ENCODE measurements at places on chromosomes 1 and 21.
A peak's percentile ranks its signal among the peaks of the same experiment; 100 is the strongest.

DNA sequence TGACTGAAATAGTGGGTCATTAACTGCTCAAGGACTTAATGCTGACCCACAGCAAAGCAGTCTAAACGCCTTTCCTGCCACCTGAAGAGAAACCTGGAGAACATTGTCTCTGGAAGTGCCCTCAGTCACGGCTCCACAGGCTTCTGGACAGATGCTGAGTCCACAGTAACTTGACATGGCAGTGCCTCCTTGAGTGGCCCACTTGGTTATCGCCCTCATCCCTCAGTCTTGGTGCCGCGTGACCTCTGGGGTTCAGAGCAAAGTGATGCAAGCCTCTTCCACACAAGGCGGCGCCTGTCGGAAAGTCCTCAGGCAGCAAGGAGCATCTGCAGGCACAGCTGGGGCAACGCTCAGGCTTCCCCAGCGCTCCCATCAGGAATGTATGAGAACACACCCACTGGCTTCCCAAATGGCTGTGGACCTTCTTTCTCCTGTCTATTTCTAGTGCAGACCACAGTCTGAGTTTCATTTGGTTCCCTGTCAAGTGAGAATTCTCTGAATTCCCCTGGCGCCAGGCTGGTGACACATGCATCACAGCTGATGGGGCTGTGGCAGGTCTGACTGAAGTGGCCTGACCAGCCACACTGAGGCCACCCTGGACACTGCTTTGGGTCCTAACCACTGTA, 13.0 kb upstream of the ANGPTL7 start:
- no peak for DNase-seq

GRCh38 chr1:239457491-239458143, 71.2 kb downstream of the CHRM3 start:
- DNase-seq: no peak

- DNase-seq: no peak
These were observed 898 bp upstream of the TMEM200B start for GRCh38 chr1:29124366-29125236.

- no peak for DNase-seq
These were observed 144.3 kb downstream of the MIS18A start for GRCh38 chr21:32134441-32135130.

- DNase-seq: no peak
These were observed 93.2 kb upstream of the KCTD3 start for GRCh38 chr1:215473943-215474342.

GRCh38 chr1:91948097-91948496, 1.1 kb upstream of the BRDT start:
- DNase-seq: no peak

DNA sequence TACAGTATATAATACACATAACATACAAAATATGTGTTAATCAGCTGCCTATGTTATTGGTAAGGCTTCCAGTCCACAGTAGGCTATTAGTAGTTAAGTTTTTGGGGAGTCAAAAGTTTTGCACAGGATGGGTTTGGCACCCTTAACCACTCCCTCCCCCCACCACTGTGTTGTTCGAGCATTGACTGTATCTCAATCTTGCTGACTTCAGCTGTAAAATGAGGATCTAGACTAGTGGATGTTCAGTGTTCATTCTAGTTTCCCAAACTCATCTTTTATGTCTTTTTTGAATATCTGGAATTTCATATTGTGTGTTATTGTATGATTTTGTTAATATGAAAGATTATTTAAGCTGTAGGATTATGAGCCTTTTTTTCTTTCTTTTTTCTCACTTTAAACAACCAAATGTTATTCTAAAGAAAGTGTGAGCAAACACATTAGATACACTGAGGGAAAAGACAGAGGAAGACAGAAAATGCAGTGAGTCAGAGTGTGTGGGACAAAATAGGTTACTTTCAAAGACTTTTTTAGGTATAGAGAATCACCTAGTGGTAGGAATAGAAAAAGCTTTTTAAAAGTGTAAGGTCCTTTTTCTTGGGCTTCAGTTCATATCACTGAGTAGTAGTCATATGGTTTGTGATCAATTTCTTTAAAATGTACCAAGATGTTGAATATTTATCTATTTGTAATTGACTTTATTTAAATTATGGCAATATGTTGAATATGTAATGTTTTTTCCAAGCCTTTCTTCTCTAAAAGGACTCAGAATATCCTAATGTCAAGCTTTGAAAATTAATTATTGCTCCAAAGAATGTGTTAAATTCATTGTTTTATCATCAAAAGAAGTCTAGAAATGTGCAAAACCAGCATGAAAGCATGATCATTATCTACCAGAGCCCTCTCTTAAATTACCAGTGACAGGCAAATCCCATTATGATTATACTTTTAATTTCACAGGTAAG, 17.9 kb upstream of the CENPF start:
- DNase-seq: no peak

DNA sequence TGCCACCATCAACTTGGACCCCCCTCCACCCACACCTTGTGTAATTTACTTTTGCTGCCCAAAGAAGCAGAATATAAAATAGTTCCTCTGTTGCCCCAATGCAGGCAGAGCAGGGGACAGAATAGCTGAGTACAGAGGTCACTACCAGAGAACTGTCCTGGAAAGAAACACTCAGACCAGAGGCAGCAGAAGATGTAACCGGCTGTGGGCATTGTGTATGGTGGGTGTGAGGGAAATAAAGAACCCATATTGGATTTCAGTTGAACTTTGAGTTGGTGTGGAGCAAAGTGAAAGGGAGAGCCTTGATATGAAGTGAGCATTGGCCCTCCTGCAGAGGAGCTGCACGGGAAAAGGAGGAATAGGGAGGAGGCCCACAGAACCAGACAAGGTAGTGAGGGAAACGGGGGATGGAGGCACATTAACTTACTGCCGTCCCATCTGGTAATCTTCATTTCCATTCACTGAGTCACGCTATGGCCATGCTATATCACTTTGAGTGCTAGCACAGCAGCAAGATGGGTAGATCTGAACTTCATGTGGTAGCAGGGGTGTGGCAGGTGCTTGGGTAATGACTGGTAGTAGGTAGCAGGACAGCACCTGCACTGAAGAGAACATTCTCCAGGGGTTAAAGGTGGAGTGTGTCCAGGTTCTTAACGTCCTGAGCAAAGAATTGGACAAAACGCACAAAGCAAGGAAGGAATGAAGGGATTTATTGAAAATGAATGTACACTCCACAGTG, 56.3 kb upstream of the FBXO28 start:
- no peak for DNase-seq

DNA sequence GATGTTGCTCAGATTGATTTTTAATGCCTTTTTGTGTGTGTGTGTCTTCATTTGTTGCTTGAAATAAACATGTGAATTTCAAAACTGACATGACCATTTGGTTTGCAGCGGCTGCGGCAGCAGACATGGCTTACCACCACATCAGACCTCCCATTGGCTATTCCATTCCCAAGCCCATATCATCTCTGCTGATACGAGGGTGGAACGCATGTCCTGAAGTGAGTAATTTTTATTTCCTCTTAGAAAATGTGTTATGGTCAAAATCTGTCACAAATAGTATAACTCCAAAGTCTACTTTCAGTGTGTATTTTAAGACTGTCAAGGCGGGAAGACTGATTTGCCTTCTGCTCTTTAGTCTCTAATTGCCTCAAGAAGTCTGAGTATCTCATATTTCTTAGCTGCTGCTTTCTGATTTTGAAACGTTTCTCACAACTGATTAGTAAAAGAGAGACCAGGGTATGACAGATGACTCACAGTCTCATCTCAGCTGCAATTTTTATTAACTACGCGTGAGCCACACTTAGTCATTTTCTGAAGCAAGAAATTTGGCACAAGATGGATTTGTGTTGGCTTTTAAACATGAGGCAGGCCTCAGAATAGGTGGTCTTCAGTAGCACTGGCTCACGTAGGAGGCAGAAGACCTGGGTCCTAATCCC, 49.0 kb downstream of the LRRC53 start:
- DNase-seq: no peak

DNA sequence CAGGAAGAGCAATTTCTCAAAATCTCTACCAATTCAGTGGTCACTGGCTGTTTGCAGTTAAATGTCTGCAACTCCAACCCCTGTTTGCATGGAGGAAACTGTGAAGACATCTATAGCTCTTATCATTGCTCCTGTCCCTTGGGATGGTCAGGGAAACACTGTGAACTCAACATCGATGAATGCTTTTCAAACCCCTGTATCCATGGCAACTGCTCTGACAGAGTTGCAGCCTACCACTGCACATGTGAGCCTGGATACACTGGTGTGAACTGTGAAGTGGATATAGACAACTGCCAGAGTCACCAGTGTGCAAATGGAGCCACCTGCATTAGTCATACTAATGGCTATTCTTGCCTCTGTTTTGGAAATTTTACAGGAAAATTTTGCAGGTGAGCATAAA, 167.2 kb downstream of the CRB1 start:
- no peak for DNase-seq

DNA sequence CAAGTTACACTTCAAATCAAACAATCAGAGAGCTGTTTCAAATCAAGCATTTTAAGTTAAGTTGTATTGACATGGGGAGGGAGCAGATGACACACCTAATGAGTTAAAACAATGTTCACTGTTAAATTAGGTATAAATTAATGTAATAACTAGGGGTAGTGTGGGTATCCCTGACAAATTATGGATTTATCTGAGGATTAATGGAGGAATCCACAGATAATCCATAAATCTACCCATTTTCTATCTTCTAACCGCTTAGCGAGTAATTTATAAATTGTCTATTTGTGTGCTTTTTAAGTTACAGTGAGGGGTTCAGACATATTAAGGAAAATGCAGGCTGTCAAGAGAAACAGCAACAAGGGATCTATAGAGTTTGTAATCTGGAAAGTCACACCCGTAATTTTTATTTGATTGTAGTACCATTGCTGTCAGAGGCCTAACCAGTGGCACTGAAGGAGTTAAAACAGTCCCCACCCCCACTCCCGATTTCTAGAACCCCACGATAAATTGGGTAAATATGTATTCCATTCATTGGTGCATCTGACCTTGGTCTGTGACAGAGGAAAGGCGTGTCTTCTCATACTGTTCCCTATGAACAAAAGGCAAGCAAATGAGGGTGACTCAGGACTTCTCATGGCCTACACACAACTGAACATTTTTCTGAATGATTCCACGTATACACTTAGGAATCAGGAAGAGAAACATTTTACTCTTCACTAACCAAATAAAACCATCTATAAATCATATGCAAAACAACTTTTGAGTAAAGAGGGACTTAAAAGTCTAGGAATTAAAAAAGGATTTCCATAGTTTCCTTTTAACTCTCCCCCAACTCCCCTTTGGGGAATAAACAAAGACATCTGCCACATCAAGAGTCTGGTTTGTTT, 7.4 kb downstream of the IRF2BP2 start:
- DNase-seq: no peak

DNA sequence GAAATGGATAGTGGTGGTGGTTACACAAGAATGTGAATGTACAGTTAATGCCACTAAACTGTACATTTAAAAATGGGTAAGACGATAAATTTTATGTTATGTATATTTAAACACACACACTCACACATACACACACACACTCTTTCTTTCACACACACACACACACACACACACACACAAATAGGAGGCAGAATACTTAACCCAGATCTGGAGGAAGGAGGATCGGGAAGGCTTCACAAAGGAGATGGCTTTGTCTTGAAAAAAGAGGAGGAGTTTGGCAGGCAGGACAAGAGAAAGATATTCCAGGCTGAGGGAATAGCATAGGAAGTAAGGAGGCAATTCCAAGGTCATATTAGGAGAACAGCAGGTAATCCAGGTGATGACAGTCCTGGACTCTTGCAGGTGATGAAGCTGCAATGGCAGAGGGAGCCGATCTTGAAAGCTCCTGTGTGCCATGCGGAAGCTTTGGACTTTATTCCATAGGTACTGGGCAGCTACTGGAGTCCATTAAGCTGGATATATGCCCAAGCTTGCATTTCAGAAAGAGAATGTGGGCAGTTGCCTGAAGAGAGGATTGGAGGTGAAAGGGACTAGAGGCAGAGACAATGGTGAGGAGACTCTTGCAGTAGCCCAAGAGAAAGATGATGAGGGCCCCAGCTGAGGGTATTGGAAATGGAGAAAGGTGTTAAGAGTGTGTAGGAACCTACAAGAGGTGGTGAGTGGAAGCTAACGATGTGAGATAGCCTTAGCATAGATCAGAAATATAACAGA, 15.4 kb upstream of the LYST start:
- no peak for DNase-seq

DNA sequence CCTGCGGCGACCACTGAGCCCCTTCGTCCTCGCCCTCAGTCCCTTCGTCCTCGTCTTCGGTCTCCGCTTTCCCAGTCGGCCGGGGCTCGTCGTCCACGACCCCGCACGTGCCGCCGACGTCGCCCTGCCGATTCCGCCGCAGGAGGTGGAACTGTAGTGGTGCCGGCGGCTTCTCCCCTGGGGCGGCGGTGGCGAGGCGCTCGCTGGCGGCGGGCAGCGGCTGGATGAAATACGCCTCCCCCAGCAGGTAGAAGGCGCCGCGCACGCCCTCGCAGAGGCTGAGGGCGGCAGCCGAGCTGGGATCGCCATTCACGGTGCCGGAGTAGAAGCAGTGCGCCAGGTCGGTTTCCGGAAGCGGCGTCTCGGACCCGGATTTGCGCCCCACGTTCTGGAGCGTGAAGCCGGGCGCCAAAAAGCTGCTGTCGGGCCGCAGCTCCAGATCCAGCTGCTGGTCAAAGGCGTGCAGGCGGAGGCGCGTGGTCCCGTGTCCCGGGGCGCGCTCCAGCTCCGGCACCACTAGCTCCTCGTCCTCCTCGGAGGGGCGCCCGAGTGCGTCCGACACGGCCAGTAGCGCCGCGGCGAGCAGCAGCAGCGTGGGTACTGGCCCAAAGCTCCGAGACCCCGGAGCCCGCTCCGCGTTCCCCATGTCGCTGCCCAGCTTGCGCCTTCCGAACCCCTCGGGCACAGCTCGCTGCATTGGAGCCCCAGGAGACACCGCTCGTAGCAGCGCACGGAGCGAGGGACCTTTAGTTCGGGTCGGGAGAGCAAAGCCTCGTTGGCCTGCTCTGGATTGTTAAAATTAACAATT, 747 bp downstream of the ADAMTS1 start:
- DNase-seq: no peak

- DNase-seq: peak; percentile 73
These were observed 2.2 kb downstream of the NEK7 start for GRCh38 chr1:198158735-198159589.

DNA sequence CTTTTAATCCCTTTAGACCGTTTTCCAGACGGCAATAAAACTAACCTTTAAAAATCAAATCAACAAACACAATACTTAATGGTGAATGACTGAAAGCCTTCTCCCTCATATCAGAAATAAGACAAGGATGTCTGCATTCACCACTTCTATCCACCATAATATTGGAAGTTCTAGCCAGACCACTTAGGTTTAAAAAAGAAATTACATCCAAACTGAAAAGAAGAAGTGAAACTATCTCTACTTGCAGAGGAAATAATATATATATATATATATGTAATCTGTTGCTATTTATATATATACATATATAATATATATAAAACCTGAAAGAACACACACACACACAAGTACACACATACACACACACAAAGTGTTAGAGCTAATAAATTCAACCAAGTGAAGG, 100.4 kb downstream of the BRINP3 start:
- no peak for DNase-seq

- DNase-seq: no peak
These were observed 79.2 kb downstream of the UBIAD1 start for GRCh38 chr1:11352058-11352715.

- no peak for DNase-seq
These were observed 112.5 kb upstream of the NBPF11 start for GRCh38 chr1:148264374-148265276.
